HAP-1 (cell line): ENCODE measurements at places on chromosomes 7 and 10.

DNA sequence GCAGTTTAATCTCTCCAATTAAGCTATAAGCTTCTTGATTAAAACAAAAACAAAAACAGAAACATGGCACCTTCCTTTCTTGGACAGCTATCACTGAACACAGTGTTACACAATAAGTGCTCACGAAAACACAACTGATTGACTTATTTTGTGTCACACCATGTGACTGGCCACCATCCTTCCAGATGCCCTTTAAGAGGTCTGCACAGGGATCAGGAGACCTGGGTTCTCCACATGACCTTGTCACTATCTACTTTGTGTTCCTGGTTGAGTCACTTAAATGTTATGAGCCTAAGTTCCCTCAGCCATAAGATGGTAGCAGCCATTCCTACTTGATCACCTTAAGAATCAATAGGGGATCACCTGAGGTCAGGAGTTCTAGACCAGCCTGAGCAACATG lies 120.1 kb downstream of the HIPK2 start:
- DNase-seq, result no peak

DNA sequence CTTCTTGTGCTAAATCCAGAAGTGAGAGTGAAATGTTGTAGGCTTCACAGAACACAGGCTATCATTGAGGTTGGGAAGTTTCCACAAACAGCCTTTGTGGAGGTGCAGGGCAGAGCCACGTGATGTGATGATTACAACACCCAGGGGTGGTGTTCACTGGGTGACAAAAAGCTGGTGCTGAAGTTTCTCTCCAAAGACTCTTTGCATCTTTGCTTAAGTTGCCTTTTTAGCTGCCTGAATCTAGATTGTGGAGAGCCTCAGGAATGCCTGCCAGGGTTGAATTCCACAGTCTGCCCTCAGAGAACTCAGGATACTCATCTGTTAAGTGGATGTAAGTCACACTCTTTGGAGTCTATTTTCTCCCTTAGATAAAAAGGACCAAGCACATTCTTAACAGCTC lies 56.3 kb downstream of the PLXNA4 start:
- DNase-seq, result no peak

- no peak for DNase-seq
These were observed 16.9 kb downstream of the CAMK2G start for GRCh38 chr10:73857446-73857845.

GRCh38 chr10:73209705-73210104 lies 37.4 kb downstream of the DNAJC9 start:
- no peak for DNase-seq

DNA sequence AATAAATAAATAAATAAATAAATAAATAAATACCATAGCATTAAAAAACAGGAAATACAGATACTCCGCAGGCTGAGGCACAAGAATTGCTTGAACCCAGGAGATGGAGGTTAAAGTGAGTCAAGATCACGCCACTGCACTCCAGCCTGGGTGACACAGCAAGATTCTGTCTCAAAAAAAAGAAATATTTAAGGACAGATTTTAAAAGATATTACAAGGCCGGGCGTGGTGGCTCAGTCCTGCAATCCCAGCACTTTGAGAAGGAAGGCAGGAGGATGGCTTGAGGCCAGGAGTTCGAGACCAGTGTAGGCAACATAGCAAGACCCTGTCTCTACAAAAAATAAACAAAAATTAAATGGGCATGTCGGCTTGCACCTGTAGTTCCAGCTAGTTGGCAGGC lies 17.5 kb upstream of the SNX8 start:
- DNase-seq, result no peak

- no peak for DNase-seq
These were observed 111.9 kb upstream of the ADAM12 start for GRCh38 chr10:126500185-126500584.

DNA sequence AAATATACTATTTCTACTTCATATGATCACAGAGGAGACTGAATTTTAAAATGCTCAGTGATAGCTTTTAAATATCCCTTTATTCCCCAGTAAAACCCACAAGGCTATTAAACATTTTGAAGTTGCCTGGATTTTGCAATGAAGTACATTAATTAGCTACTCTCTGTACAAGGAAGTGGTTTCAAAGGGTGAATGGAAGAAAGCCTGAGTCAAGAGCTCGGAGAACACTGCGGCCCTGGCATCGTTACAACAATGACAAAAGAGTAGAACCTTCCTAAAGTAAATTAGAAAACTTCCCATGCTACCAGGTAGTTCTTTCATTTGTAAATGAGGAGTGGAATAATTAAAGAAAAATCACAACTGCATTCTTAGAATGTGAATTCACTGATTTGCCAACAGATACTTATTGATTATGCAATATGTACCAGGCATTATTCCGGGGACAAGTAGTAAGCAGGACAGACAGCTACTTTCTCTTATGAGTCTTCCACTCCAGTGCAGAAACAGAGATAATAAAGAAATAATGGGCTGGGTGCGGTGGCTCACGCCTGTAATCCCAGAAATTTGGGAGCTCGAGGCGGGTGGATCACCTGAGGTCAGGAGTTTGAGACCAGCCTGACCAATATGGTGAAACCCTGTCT lies 63.0 kb downstream of the ZNF22 start:
- no peak for DNase-seq
